ENCODE measurements at places on chromosomes 4 and X.

- no peak for DNase-seq
Measured at GRCh38 chr4:39922399-39922798, 55.3 kb downstream of the PDS5A start.

DNA sequence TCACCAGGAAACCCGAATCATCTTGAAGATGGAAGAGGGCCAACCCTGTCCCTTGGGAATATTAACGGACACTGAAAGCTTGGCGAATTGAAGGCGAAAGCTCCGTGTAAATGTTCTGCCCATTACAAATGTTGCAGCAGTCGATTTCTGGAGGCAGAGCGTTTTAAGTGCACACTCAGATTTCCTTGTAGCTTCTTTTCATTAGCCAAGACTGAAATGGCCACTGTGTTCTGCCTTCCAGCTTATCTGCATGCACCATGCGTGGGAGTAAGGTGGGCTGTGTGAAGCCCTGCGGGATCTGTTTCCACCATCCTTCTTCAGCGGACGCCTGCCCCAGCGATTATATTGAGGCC is 1.3 kb downstream of the SMIM20 start:
- no peak for DNase-seq

- DNase-seq, result no peak
Measured at GRCh38 chr4:114509340-114509739, 89.3 kb upstream of the UGT8 start.

DNA sequence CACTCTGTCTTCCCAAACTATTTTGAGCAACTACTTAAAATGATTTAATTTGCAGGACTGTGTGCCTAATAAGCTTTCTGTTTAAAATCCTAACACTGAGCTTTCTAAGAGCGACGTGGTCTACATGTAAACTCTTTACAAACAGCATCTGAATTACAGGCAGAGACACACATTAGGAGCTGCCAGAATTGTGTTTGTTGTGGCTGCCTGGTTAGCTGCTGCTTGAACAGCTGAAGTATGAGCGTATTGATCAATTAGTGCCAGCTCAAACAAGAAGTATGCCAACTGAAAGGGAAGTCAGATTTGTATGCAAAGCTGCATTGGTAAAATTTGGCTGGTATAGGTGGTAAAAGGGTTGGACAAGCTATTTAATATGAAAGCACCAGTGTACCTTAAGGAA is 384.4 kb downstream of the PCDH7 start:
- no peak for DNase-seq

- DNase-seq, result no peak
Measured at GRCh38 chr4:164596927-164597326, 157.0 kb upstream of the SMIM31 start.

DNA sequence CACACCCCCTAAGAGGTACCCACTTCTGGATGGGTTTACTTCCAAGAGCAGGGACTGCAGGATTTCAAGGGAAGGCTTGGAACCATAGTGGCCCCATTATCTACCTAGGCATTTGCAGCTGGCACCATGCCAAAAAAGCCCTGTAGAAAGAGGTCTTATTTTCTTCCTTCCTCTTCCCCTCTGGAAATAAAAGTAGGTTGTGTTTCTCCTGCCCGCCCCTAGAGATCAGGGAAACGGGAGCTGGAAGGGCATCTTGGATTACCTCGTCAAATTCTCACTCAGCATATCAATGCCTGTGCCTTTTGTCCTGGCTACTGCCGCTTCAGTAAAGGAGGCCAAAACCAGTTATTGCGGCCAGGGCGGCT is 1.6 kb downstream of the SCD5 start:
- no peak for DNase-seq

GRCh38 chr4:186887291-186887700 is 163.6 kb upstream of the FAT1 start:
- DNase-seq, result no peak

- no peak for DNase-seq
Measured at GRCh38 chr4:654503-654845, 19.6 kb downstream of the ATP5ME start.

DNA sequence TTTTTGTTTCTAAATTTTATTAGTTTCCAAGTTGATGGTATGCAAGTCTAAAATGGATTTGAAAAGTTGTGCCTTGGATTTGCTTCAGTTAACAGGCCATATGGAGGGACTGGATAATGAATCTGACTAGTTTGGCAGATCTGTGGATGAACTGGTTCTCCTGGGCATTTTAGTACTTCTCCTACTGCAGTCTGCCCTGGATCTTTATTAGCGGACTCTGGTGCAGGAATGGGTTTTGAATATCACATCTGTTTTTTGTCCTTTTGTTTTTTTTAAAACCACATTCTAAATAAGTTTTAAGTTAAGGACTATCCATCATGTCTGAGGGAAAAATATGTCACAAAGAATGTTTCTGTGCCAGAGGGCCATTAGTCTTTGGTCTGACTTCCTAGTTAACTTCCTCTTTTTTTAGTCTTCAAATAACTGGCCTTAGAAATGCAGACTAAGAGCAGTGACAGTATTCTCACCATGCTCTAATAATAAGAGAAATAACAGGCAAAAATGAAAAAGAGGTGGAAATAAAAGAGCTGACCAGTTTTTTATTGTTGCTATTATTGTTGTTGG is 13.9 kb upstream of the DCK start:
- no peak for DNase-seq

GRCh38 chr4:17013382-17014006 is 115.0 kb upstream of the LDB2 start:
- DNase-seq, result no peak

Data from NCI-H1930 (cell line).